ENCODE measurements at places on chromosomes 2 and 18.

- no peak for DNase-seq
Observed at GRCh38 chr2:203080447-203081045, 65.9 kb downstream of the NBEAL1 start.

- DNase-seq = no peak
Observed at GRCh38 chr2:159591221-159591620, 25.1 kb downstream of the BAZ2B start.

DNA sequence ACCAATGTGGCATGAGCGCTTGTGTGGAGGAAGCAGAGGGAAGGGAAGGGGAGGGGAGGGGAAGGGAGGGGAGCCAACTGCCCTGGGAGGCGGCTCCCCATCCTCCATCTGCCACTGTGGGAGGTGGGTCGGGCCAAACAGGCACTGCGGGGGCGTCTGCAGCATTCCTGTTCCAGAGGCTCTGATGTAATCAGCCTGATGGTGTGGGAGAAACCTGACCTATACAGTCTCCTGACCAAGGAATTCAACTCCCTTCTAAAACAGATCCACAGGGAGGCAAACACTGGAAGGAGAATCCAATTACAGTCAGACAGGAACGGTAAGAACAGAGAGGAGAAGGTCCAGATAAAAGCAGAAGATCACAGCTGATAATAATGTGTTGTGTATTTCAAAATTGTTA lies 88.8 kb downstream of the CD8B2 start:
- peak; percentile 16 for DNase-seq

DNA sequence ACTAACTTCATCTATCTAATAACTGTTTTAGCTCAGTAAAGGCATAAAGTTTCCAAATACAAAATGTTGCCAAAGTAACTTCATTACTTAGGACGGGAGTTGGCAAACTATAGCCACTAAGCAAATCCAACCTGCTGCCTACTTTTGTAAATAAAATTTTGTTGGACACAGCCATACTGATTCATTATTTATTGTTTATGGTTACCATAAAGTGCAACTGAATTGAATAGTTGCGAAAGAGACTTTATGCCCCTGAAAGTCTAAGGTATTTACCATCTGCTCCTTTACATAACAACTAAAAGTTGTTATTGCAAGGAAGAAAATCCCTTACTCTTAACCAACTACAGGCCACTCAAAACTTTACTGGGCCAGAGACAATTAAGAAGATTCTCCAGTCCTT lies 256.7 kb upstream of the RBBP8 start:
- no peak for DNase-seq

- DNase-seq = no peak
Observed at GRCh38 chr2:236733156-236733555, 163.5 kb downstream of the ACKR3 start.

DNA sequence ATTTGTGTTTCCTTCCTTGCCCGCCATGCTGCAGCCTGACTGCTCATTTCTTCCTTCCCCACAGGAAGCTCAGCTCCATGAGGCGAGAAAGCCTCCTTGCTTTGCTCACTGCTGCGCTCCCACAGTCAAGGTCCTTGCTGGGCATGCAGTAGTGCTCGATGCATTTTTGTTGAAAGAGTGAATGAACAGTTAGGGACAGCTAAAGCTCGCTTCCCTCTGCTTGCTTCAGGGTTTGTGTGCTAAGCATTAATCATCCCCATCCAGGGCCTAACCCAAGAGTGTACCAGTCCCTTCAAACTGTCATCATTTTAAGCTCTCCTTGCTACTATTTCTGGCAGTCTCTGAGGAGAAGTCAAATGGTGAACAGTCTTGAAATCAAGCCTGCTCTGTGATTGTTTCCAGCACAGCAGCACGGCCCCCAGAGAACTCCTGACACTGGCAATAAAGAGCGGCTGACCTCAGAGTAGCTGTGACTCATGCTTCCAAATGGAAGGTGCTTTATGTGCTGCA lies 171.7 kb upstream of the SOX11 start:
- no peak for DNase-seq

DNA sequence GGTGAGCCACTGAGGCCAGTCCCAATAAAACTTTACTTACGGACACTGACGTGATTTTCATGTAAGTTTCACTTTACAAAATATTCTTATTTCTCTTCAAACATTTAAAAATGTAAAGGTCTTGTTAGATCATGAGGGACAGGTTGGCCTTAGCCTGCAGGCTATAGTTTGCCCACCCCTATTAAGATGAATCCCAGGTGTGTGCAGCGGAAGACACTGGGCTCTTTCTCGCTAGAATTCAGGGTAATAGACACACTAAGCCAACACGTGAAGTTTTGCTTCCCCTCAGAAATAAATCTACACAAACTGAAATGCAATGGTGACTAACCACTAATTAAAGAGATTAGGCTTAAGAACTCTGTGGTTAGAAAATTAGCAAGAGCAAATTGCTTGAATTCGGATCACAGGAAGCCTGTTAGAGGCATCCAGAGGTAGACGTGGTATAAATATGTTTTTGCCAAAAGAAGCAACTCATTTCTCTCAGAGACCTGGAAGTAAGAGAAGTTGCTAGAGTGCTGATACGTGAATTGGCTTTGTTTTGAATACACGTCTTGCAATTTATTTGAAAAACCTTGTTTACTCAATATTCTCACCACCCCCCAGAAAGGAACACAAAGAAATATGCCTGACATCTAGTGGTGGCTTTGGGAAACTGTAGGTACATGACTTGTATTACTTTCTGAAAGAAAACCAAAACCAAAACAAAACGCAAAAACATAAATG lies 151.6 kb downstream of the DTNB start:
- peak; percentile 77 for DNase-seq

- DNase-seq = no peak
Observed at GRCh38 chr2:173929441-173929840, 35.7 kb downstream of the SP3 start.

- DNase-seq = no peak
Observed at GRCh38 chr2:19865151-19865550, 36.6 kb downstream of the TTC32 start.

DNA sequence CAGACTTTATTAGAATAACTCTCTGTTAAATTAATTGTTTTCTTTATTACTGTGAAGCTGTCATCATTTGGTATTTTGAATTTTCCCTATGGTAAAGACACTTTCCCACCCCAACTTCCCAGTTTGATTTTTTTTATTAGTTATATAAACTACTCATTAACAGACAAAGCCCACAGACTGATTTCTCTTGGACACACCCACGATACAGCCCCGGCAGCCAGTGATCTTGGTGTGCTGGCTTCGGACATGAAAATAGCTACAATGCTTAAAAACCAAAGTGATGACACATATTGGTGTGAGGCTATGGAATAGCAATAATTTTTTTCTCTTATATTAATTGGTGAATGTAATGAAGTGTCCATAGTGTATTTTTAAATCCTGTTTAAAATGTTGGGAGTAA lies 225.4 kb upstream of the SIX3 start:
- DNase-seq = no peak

- DNase-seq = no peak
Observed at GRCh38 chr18:49168281-49168985, 217.7 kb upstream of the SMAD7 start.

- DNase-seq = no peak
Observed at GRCh38 chr18:54296062-54296461, 26.7 kb downstream of the POLI start.

- DNase-seq = no peak
Observed at GRCh38 chr2:120203251-120204021, 19.8 kb downstream of the TMEM185B start.

DNA sequence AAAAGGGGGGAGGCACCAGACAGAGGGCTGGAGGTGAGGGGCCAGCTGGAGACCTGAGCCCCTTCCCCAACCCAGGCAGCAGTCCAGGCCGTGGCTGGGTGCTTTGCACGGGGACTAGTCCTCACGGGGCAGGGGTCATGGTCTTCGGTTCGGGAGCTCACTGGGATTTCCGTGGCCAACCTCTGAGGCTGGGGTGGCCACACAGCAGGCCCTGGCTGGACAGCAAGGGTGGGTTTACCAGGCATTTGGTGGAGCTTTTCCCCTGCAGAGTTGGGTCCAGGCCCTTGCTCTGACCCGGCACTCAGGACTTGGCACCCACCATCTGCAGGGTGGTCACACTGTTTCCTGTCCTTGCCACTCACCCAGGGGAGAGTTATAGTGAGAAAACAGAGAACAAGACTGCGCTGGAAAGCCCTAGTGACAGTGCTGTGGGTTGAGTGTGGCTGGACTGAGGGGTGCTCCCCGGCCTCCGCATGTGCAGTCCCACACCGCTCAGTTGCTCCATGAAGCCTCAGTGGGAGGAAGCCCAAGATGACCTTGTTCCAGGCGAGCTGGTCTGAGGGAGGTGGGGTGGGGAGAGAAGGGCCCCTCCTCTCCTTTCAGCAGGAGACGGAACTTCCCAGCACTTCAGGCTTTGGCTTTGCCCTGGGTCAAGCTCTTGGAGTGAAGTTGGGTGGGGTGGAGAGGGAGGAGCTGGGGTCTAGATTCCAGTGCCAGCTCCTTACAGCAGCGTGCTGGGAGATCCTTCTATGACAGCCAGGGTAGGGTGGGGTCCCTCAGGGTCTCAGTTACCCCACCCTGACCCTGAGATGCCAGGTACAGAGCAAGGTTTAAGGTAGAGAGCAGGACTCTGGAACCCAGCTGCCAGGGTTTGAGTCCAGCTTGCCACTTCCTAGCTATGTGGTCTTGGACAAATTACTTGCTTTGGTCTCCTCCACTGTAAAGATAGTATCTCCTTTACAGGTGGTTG lies 219.8 kb downstream of the DYSF start:
- no peak for DNase-seq

GRCh38 chr18:13353084-13353823 lies 134.7 kb downstream of the LDLRAD4 start:
- DNase-seq = peak; percentile 35

DNA sequence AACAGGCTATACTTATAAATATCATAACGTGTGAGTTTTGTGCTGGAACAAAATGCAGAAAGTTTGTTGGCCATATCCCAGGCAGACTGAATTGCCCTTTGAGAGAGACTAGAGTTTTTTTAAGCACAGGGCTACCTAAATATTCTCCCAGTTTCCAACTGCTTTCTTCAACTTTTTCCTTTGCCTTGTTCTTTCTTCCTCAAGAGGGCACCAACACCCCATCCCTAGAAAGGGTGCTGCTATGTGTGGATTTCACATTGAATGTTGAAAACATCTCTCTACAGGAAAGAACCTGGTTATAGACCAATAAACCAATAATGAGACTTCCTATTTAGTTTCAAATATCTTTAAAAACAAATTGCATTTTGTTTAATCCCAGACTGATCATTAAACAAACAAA lies 87.9 kb downstream of the ICOS start:
- peak; percentile 60 for DNase-seq

GRCh38 chr2:54000122-54000521 lies 29.3 kb upstream of the PSME4 start:
- DNase-seq = no peak

GRCh38 chr2:76073992-76074604 lies 363.4 kb upstream of the GCFC2 start:
- no peak for DNase-seq

GRCh38 chr18:58064406-58064998 lies 20.5 kb downstream of the NEDD4L start:
- no peak for DNase-seq

GRCh38 chr2:9548506-9548905 lies 7.1 kb downstream of the ADAM17 start:
- DNase-seq = no peak

DNA sequence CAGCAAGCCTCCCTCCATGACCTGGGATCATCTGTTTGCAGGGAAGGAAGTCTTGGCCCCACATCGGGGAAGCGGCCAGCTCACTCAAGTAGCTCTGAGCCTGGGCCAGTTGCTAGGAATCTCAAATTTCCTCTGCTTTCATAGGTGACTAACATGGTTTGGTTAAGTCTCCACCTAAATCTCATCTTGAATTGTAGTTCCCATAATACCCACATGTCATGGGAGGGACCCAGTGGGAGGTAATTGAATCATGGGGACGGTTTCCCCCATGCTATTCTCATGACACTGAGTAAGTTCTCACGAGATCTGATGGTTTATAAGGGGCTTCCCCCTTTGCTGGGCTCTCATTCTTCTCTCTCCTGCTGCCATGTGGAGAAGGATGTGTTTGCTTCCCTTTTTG lies 75.2 kb downstream of the LBH start:
- DNase-seq = no peak

DNA sequence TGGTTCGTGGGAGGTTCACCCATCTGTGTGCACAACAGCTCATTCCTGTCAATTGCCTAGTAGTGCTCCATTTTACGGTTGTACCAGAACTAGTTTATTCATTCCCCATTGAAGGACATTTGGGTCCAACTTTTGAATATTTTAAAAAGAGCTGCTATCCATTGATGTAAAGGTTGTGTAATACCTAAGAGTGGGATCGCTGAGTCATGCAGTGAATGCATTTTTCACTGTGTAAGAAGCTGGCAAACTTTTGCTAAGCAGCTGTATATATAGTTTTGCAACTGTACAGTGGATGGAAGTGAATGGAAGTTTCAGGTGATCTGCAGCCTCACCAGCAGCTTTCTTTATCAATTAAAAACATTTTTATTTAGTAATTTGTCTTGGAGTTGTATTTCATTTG lies 104.5 kb downstream of the DCDC2C start:
- DNase-seq = peak; percentile 58

GRCh38 chr2:46950314-46950713 lies 34.7 kb upstream of the MCFD2 start:
- DNase-seq = no peak

DNA sequence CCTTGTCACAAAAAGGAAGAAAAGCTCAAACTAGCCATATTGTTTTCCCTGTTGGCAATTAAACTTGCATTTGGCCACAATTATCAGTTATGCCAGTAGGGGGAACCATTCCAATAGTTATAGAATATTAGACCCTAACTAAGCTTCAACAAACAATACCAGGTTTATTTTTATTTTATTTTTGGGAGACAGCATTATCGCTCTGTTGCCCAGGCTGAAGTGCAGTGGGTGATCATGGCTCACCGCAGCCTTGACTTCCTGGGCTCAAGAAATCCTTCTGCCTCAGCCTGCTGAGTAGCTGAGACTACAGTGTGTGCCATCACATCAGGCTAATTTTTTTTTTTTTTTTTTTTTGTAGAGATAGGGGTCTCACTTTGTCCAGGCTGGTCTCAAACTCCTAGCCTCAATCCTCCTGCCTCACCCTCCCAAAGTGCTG lies 102.1 kb downstream of the ATAD2B start:
- peak; percentile 49 for DNase-seq

Data from Ammon's horn (tissue), 1 donor.